ENCODE measurements at places on chromosomes 1 and 21.

DNA sequence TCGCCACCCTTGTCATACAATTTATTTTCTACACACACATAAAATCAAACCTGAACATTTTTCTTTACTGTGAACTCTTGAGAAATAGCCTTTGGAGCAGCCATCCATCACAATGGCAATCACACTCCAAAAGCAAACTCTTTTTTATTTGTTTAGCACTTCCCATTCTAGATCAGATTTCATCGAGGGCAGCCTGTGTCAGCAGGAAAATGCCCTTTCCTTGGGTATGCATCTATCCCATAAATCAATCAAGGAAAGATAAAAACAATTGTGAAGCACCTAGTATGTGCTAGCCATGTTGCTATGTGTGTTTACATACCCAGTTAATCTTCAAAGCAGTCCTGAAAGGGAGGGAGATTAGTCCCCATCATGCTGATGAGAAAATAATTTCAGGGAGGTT lies 484.1 kb upstream of the USP24 start:
- no peak for DNase-seq

DNA sequence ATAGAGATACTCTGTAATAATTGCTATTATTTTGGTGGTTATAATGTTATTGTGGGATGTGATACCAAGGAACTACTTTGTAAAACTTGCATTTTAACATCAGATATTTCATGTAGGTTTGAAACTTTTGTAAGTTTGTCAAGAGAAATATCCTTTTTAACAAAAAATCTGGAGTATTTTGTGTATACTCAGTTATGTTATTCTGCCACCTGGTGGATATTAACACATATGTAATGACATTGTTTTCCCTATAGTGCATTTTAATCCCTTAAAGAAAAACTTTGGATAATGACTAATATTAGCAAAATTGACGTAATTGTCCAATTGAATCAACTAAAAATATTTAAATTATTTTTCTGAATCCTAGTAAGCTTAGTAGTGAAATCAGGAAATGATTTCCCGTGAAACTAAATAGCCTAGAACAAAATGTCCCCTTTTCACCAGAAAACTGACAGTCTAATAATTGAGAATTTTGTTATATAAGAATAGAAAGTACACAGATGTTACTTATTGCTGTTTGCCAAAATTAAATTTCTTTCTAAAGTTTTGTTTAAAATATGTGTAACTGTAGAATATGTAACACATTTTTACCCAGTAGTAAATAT lies 39.6 kb downstream of the KCTD3 start:
- DNase-seq: no peak

- DNase-seq: no peak
These were observed 14.8 kb downstream of the LRRC41 start for GRCh38 chr1:46288485-46289133.

DNA sequence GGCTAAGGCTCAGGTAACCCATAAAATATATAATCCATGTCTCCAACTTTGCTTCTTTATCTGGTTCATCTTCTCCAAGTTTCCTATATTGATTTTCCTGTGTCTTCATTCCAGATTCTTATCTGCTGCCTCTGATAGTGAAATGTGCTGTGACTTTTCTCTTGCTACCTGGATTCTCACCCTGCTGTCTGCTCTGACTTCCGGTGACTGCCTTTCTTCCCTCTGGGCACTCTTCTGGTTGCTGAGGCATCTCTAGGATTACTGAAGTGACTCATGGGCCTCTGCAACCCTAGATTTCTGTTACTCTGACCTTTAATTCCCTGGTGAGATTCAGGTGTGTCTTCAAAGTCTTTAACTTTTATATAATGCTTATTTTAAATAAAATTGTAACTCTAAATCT lies 46.9 kb downstream of the GIPC2 start:
- DNase-seq: no peak

GRCh38 chr1:151048645-151049032 lies 1.1 kb downstream of the C1orf56 start:
- DNase-seq: no peak

GRCh38 chr1:19110257-19110927 lies 99.7 kb downstream of the UBR4 start:
- no peak for DNase-seq

GRCh38 chr1:8218351-8219092 lies 99.4 kb upstream of the SLC45A1 start:
- DNase-seq: no peak

GRCh38 chr1:186763107-186763506 lies 65.6 kb upstream of the PLA2G4A start:
- no peak for DNase-seq

GRCh38 chr1:206469411-206469932 lies 804 bp upstream of the IKBKE start:
- DNase-seq: no peak

GRCh38 chr21:46181436-46181835 lies 2.8 kb downstream of the SPATC1L start:
- no peak for DNase-seq
